ENCODE measurements at places on chromosomes 6 and 20.
A peak's percentile ranks its signal among the peaks of the same experiment; 100 is the strongest.

DNA sequence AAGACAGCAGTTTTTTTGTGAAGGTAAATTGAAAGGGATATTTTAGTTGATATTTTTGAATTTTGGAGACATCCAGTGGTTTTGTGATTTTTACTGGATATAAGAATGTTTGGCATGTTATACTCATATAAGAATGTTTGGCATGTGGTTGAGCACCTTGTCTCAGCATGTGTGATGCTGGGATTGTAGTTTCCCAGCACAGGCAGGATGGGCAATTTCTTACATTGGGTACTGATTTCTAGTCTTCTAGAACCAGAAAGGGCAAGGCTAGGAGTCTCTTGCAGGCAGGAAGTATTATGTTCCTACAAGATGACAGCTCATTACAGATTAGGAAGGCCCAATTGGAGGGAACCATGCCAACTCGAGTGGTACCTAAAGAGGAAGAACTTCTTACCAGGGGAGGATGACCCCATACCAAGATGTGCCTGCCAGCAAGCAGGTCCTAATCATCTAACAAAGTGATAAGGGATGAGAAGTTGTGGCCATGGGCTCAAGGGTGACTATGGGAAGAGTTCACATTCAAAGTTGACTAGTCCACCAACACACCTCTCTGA, 377.8 kb downstream of the UTRN start:
- H3K27me3 ChIP-seq = no peaks in the 10 kb centered on the region
- H3K36me3 ChIP-seq = no peaks in the 10 kb centered on the region
- no peak overlapping the region for H3K27ac ChIP-seq

- no peak overlapping the region for H3K4me3 ChIP-seq
- H3K27ac ChIP-seq = no peak overlapping the region
- H3K27me3 ChIP-seq = no peaks in the 10 kb centered on the region
- no peaks in the 10 kb centered on the region for H3K4me1 ChIP-seq
These were observed 8.1 kb upstream of the AHI1 start for GRCh38 chr6:135505648-135506047.

- peaks cover 9% of the 10 kb centered on the region for H3K27me3 ChIP-seq
- peaks cover 4% of the 10 kb centered on the region for H3K4me1 ChIP-seq
- no peak overlapping the region for H3K27ac ChIP-seq
- H3K4me3 ChIP-seq = no peak overlapping the region
These were observed 199.8 kb downstream of the SMOC2 start for GRCh38 chr6:168640768-168641167.

DNA sequence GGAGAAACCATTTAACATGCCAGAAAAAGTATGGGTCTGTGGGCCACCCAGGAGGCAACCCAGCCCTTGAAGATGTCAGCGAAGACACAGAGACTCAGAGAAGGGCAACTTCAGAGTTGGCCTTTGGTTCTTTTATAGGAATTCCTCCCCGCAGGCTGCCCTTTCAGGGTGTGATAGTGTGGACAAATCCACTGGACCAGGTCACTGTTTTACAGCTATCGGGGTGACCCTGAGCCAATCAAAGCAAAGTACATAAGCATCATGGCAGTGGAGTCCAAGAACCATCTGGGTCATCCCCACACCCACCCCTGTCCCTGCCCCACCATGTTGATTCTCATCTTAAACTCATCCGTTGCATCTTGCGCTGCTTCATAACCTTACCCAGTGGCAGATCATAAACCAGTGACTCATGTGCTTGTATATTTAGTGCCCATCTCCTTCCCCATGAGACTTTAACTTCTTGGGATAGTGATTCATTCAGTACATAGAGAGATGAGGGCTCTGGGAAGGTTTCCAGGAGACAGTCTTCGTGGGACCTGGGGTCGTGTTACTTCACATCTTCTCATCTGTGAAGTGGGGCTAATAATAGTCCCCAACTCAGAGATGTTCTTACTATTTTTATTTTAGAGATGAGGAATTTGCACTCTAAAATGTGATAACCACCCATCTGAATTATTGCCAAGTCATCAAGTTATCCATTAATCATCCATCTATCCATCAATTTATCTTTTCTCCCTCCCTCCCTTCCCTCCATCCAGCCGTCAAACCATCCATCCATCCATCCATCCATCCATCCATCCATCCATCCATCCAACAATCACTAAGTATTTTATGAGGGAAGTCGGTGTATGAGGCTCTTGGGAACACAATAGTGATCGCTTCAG, 51.0 kb downstream of the EDN3 start:
- no peak overlapping the region for H3K4me3 ChIP-seq
- no peaks in the 10 kb centered on the region for H3K36me3 ChIP-seq
- H3K27me3 ChIP-seq = peaks cover 3% of the 10 kb centered on the region
- no peak overlapping the region for H3K27ac ChIP-seq
- DNase-seq = no peak

DNA sequence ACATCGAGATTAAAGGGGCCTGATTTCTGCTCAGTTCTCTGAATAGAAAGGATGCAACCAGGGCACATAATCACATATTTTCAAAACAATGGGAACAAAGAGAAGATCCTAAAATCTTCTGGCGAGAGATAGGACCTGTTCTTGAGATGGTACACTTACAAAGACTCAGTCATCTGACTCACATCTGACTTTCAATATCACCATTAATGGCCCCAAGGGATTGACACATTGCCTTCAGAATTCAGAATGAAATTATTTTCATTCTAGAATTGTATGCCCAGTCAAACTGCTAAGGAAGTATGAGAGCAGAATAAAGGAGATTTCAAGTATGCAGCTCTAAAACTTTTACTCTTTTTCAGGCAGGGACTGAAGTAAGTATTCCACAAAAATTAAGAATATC, 240.7 kb upstream of the POU3F2 start:
- H3K36me3 ChIP-seq = no peaks in the 10 kb centered on the region
- no peaks in the 10 kb centered on the region for H3K27me3 ChIP-seq
- H3K27ac ChIP-seq = no peak overlapping the region

- H3K4me3 ChIP-seq = no peak overlapping the region
- H3K27me3 ChIP-seq = no peaks in the 10 kb centered on the region
- no peak for DNase-seq
- peak overlapping the region; percentile 25 for H3K27ac ChIP-seq
These were observed 29.5 kb downstream of the TOP1 start for GRCh38 chr20:41057999-41058673.

GRCh38 chr6:53888931-53889330, 94.1 kb downstream of the LRRC1 start:
- H3K36me3 ChIP-seq = no peaks in the 10 kb centered on the region
- no peak overlapping the region for H3K4me3 ChIP-seq
- H3K4me1 ChIP-seq = no peaks in the 10 kb centered on the region
- DNase-seq = no peak
- no peaks in the 10 kb centered on the region for H3K27me3 ChIP-seq

GRCh38 chr6:144344646-144345045, 59.5 kb downstream of the UTRN start:
- no peaks in the 10 kb centered on the region for H3K36me3 ChIP-seq
- peak overlapping the region; percentile 71 for H3K27ac ChIP-seq
- H3K27me3 ChIP-seq = no peaks in the 10 kb centered on the region
- H3K4me3 ChIP-seq = peak overlapping the region; percentile 40

DNA sequence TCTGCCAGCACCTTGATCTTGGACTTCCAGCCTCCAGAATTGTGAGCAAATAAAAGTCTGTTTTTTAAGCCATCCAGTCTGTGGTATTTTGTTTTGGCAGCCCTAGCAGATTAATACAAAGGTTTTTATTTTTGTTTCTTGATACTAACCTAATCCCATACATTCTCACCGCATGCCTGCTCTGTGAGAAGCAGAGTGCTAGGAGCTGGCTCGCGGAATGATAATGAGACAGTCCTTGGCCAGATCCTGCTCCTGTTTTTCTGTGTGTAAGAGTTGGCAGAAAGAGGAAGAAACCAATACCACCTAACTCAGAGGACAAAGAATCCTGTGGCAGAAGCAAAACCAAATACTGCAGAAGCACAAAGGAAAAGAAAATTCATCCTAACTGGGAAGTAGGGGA, 82.6 kb downstream of the KIF16B start:
- H3K36me3 ChIP-seq = peaks cover 37% of the 10 kb centered on the region
- H3K27ac ChIP-seq = no peak overlapping the region
- no peak overlapping the region for H3K4me3 ChIP-seq
- H3K4me1 ChIP-seq = no peaks in the 10 kb centered on the region

- no peaks in the 10 kb centered on the region for H3K27me3 ChIP-seq
- H3K4me3 ChIP-seq = no peak overlapping the region
- no peaks in the 10 kb centered on the region for H3K36me3 ChIP-seq
- H3K27ac ChIP-seq = no peak overlapping the region
- DNase-seq = no peak
These were observed 238.2 kb upstream of the NOX3 start for GRCh38 chr6:155693573-155694418.

DNA sequence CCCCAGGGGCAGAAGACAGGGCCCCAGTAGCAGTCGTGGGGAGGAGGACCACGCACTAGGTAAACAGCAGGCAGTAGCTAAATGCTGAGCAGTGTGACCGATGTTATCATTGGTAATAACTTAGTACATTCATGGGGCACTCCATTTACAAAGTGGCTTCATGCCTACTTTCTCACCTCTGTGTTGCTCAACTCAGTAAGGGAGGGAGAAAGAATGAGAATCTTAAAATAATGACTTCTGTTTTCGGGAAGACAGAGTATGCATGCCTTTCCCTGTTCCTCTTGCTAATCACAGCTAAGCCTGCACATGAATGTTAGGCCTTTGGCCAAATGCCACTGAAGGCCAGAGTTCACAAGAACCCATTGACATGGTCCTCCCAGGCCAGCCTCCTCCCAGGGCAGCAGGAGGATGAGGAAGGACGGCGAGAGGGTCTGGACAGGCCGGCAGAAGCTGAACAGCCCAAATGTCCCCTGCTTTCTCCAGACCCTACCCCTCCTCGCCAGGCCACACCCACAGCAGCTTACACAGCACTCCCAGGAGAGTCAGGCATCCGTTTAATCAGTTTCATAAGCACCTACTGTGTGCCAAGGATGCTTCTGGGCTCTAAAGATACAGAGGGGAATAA, 183.4 kb downstream of the ANKRD60 start:
- H3K4me1 ChIP-seq = no peaks in the 10 kb centered on the region
- H3K36me3 ChIP-seq = no peaks in the 10 kb centered on the region
- no peaks in the 10 kb centered on the region for H3K27me3 ChIP-seq
- no peak overlapping the region for H3K27ac ChIP-seq
- DNase-seq = no peak

- no peak overlapping the region for H3K27ac ChIP-seq
- H3K4me1 ChIP-seq = no peaks in the 10 kb centered on the region
- H3K27me3 ChIP-seq = no peaks in the 10 kb centered on the region
- no peak overlapping the region for H3K4me3 ChIP-seq
These were observed 57.1 kb downstream of the MAP3K4 start for GRCh38 chr6:161048641-161049040.

- H3K4me1 ChIP-seq = no peaks in the 10 kb centered on the region
- no peaks in the 10 kb centered on the region for H3K27me3 ChIP-seq
- H3K4me3 ChIP-seq = no peak overlapping the region
- H3K36me3 ChIP-seq = no peaks in the 10 kb centered on the region
These were observed 7.2 kb upstream of the KIF25 start for GRCh38 chr6:167990016-167990945.

GRCh38 chr20:17856024-17856564, 112.5 kb downstream of the SNX5 start:
- no peak for DNase-seq
- H3K27me3 ChIP-seq = no peaks in the 10 kb centered on the region
- no peak overlapping the region for H3K4me3 ChIP-seq
- no peak overlapping the region for H3K27ac ChIP-seq

All from lower lobe of right lung (tissue), 2 donors.